Activated T-helper 2 cell treated with anti-CD3 and anti-CD28 coated beads, Interferon-gamma antibody, Interleukin-2, Interleukin-4, amounts not matched to agents 10 μg/mL and 5 μg/mL and 100 μg/mL, durations not matched to agents 14 hours and 24 hours and 36 hours (primary cell): ENCODE measurements at places on chromosomes 6 and 20. TPM values are rescaled to one million over a fixed set of nuclear protein-coding genes. Genes with fewer than 3 reads are reported as not detected.

DNA sequence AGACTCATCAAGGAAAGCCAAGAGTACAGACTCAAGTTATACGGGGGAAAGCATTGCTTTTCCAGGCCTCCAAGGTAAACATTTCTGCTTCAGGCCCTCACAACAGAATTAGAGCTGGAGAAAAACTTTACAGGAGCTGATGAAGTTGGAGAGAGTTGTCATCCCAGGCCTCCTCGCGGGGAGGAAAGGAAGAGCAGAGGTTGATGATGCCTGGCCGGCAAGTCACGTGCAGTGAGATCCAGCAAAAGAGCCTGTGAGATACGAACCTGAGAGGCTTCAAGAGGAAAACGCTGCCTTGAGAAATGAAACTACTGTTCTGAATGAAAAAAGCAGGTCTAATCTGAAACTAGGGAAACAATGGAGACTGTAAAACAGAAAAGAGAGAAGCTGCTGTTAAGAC is 122.9 kb downstream of the FAM120B start:
- no peak overlapping the region for H3K27ac ChIP-seq
- no peak overlapping the region for H3K4me3 ChIP-seq
- H3K4me1 ChIP-seq, result no peaks in the 10 kb centered on the region
- H3K36me3 ChIP-seq, result no peaks in the 10 kb centered on the region
- DNase-seq, result no peak

GRCh38 chr6:37127961-37128862 is 41.7 kb upstream of the PIM1 start:
- no peaks in the 10 kb centered on the region for H3K36me3 ChIP-seq
- H3K4me1 ChIP-seq, result peaks cover 2% of the 10 kb centered on the region
- H3K27ac ChIP-seq, result no peak overlapping the region
- no peak overlapping the region for H3K4me3 ChIP-seq
- DNase-seq, result no peak

- H3K27ac ChIP-seq, result no peak overlapping the region
- H3K27me3 ChIP-seq, result no peaks in the 10 kb centered on the region
- H3K4me3 ChIP-seq, result no peak overlapping the region
- H3K4me1 ChIP-seq, result no peaks in the 10 kb centered on the region
These were observed 1029.1 kb upstream of the MANEA start for GRCh38 chr6:94548201-94548600.

GRCh38 chr6:34526241-34526972 is 29.7 kb downstream of the SPDEF start:
- H3K4me3 ChIP-seq, result no peak overlapping the region
- H3K4me1 ChIP-seq, result peaks cover 3% of the 10 kb centered on the region
- H3K27me3 ChIP-seq, result peaks cover 5% of the 10 kb centered on the region
- H3K27ac ChIP-seq, result no peak overlapping the region
- H3K36me3 ChIP-seq, result no peaks in the 10 kb centered on the region

GRCh38 chr20:25699914-25700313 is 3.3 kb upstream of the ZNF337 start:
- H3K27me3 ChIP-seq, result peaks cover 16% of the 10 kb centered on the region
- peaks cover 14% of the 10 kb centered on the region for H3K4me1 ChIP-seq
- DNase-seq, result no peak
- no peak overlapping the region for H3K27ac ChIP-seq

DNA sequence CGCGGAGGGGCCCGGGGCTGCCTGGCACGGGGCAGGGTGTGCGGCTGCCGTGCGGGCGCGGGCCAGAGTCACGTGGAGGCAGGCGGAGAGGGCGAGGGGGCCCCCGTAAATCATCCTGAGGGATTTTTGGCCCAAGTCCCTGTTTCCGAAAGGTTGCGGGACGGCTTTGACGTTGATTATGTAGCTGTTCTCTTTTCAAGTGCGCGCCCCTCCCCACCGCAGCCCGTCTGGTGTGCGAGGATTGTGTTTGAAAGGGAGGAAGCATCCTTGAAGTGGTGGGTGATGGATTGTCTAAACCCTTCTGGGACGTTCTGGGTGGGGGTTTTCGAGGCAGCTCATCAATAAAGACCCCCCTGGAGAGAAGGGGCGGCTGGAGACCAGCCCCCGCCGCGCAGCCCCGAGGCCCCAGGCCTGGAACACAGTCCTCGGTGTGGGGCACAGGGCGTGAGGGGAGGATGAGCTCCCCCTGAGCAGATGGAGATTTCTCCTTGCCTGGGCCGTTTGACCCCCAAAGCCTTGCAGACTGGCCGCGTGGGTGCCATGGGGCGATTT is 7.0 kb upstream of the FOXF2 start:
- no peaks in the 10 kb centered on the region for H3K36me3 ChIP-seq
- peaks cover 74% of the 10 kb centered on the region for H3K27me3 ChIP-seq
- DNase-seq, result no peak
- no peak overlapping the region for H3K27ac ChIP-seq
- peaks cover 24% of the 10 kb centered on the region for H3K4me1 ChIP-seq
- no peak overlapping the region for H3K4me3 ChIP-seq

DNA sequence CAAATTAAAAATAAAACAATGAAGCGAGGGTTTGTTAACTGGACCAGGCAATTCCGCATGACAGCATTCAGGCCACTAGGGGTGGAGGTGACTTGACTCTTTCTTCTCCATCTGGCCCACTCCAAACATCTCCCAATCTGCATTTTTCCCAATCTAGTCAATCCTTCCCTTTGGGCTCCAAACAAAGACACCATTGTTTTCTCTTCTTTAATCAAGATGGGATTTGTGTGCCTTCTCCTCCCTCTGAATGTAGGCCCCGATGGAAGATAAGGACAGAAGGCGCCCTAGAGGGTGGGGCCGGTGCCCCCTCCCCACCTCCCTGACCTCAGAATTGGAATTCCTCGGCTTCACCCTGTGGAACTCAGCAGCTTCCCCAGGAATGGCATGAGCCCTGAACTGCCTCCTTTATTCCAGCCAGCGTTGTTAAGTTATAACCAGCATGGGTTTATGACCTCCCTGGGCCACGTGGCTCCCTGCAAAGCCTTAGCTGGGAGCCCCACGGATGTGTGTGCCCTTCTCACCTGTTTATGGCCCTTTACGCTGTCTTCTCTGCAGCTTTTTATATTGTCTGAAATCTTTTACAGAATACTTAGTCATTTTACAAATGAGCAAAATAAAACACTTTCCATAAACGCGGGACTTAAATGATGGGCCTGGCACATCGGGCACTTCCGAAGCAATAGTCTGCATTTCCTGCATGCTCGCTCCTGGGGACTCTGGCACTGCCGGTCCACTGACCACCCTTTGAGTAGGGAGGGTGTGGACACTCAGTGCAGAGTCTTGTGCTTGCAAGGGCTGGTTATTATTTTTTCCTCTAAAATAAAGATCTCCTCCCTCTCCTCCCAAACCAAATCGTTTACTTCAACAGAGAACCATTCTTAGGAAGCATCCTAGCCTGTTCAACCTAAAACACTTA is 24.5 kb downstream of the OVOL2 start:
- H3K27me3 ChIP-seq, result no peaks in the 10 kb centered on the region
- H3K4me3 ChIP-seq, result no peak overlapping the region
- H3K36me3 ChIP-seq, result no peaks in the 10 kb centered on the region

DNA sequence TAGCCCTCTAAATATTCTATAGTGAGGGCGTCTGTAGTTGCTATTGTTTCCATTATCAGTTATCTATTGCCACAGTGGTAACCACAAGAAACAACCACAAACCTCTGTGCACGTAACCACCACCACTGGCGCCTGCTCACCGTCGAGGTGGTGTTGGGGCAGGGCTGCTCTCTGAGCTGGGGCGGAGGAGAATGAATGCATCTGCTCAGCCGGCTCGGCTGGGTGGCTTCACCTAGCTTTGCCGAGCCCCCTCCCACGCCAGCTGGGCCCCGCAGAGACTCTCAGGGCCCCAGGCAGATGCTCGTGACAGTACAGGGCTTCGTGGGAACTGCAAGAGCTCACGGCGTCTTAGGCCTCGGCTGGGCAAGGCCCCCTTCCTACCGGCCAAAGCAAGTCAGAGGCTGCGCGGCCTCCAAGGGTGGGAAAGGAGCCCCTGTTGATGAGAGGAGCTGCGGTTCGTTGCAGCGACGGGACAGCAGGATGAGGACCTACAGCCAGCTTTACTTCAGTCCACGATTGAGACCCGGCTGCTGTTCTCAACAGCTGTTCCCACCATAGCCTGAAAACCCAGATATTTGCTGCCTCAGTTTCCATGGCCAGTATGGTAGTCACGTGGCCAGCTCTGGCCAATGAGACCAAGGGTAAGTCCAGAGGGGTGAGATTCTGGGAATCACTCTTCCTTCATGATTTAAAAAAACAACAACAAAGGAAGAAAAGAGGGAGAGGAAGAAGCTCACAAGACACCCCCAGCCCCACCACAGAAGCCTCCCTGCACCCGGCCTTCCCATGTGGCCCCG is 120.2 kb upstream of the AFDN start:
- H3K27ac ChIP-seq, result peak overlapping the region; percentile 70
- H3K27me3 ChIP-seq, result peaks cover 69% of the 10 kb centered on the region
- no peaks in the 10 kb centered on the region for H3K36me3 ChIP-seq
- no peak overlapping the region for H3K4me3 ChIP-seq
- peak; percentile 77 for DNase-seq
- H3K4me1 ChIP-seq, result peaks cover 27% of the 10 kb centered on the region

- no peak overlapping the region for H3K27ac ChIP-seq
- peaks cover 5% of the 10 kb centered on the region for H3K4me1 ChIP-seq
- no peak overlapping the region for H3K4me3 ChIP-seq
These were observed 1.9 kb upstream of the RAET1L start for GRCh38 chr6:150026976-150027805.

GRCh38 chr6:35295036-35295435 is 2.6 kb upstream of the DEF6 start:
- H3K36me3 ChIP-seq, result peaks cover 60% of the 10 kb centered on the region
- no peak overlapping the region for H3K4me3 ChIP-seq
- H3K27me3 ChIP-seq, result no peaks in the 10 kb centered on the region
- DNase-seq, result no peak

DNA sequence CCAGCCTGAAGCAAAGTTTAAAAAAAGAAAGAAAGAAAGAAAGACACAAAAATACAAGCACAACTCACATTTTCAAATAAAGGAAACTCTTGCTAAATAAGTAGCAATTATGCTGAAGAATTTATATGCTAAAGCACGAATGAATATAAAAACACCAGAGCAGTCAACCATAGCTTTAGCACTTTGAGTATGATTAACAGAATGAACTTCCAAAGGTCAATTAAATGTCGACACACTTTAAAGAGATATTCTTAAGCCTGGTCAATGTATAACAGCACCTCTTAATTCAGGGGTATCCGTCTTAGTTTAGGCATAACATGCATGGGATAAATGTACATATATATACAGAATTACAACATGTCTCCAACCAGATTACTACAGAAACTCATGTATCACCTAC is 125.9 kb downstream of the OGFRL1 start:
- no peaks in the 10 kb centered on the region for H3K36me3 ChIP-seq
- no peak overlapping the region for H3K27ac ChIP-seq
- H3K4me3 ChIP-seq, result no peak overlapping the region
- peaks cover 40% of the 10 kb centered on the region for H3K27me3 ChIP-seq

DNA sequence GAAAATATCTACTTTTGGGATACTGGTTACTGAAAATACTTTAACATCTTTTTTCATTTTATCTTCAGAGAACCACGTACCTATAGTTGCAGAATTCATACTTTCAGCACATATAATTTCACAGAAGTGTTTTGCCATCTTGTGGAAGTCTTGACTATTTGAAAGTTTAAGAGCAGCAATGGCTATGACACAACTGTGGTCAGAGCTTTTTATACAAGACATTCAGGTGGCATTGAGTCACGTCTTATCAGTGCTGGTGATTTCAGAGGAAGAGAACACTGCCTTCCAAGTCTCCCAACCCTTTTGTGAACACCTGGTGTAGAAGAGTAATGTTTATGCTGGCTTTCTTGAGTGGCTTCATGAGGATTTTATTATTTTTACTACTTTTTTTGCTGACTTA is 171.6 kb downstream of the ARID1B start:
- H3K27ac ChIP-seq, result no peak overlapping the region
- H3K27me3 ChIP-seq, result no peaks in the 10 kb centered on the region
- no peak overlapping the region for H3K4me3 ChIP-seq
- peaks cover 29% of the 10 kb centered on the region for H3K4me1 ChIP-seq
- H3K36me3 ChIP-seq, result no peaks in the 10 kb centered on the region

GRCh38 chr6:127952176-127952575 is 51.3 kb upstream of the THEMIS start:
- peaks cover 49% of the 10 kb centered on the region for H3K4me1 ChIP-seq
- DNase-seq, result no peak
- no peaks in the 10 kb centered on the region for H3K27me3 ChIP-seq
- H3K4me3 ChIP-seq, result peak overlapping the region; percentile 19
- H3K27ac ChIP-seq, result peak overlapping the region; percentile 96

DNA sequence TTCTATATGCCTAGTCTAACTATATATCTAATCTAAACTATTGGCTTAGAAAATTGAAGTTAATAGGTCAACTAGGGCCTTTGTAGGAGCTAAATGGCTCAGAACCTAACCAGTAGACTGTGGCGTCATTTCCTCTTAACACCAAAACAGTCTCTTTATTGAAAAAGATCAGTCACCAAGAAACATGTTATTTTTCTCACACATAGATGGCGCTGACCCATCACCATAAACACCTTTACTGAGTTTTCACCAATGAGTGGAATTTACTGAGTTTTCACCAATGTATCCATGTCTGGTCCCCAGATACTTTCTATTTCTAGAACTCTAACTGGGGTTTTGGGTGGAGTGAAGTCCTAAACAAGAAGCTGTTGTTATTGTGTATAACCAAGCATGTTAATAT is 636.0 kb downstream of the BCKDHB start:
- no peak overlapping the region for H3K4me3 ChIP-seq
- H3K27me3 ChIP-seq, result no peaks in the 10 kb centered on the region
- no peak for DNase-seq
- H3K4me1 ChIP-seq, result no peaks in the 10 kb centered on the region

GRCh38 chr6:56188429-56188828 is 59.0 kb downstream of the COL21A1 start:
- H3K27ac ChIP-seq, result no peak overlapping the region
- H3K27me3 ChIP-seq, result no peaks in the 10 kb centered on the region
- DNase-seq, result no peak
- H3K4me1 ChIP-seq, result no peaks in the 10 kb centered on the region
- H3K4me3 ChIP-seq, result no peak overlapping the region
- H3K36me3 ChIP-seq, result no peaks in the 10 kb centered on the region

DNA sequence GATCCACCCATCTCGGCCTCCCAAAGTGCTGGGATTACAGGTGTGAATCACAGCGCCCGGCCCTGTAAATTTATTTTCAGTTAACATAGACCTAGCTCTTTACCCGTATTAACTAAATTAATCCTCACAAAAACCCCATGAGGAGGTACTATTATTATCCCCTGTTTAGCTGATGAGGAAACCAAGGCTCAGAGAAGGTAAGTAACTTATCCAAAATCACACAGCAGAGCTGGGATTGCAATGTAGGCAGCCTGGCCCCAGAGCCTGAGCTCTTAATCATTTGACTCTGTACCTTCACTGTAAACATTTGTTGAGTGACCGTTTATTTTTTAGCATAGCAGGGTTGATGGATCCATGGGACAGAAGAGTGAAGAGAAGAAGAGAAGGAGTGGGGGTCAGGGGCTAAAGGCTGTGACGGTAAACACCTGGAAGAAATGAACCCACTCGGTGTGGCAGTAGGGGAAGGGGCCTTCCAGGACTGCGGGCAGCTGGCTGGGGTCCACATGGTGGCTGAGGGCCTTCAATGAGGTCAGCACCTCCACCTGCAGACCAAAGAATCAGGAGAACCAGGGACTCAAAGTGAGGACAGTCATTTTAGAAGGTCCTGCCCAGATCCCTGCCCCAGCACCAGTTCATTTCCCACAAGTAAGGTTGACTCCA is 35.2 kb downstream of the KIAA1755 start:
- H3K4me3 ChIP-seq, result no peak overlapping the region
- no peak overlapping the region for H3K27ac ChIP-seq
- no peaks in the 10 kb centered on the region for H3K4me1 ChIP-seq
- no peak for DNase-seq
- no peaks in the 10 kb centered on the region for H3K36me3 ChIP-seq

TRIM31 gene
- total RNA-seq, result not detected in 2 replicates

FRK gene
- total RNA-seq, result 0.02 and 0.05 TPM in 2 replicates

TMEM244 gene
- not detected in 2 replicates for total RNA-seq

FHL5 gene
- not detected in 2 replicates for total RNA-seq

WFDC12 gene
- total RNA-seq, result not detected in 2 replicates

PARD6B gene
- 4.7 and 5.7 TPM in 2 replicates for total RNA-seq
